ENCODE measurements at places on chromosomes 6 and 20.
A peak's percentile ranks its signal among the peaks of the same experiment; 100 is the strongest.

GRCh38 chr20:32125506-32125905, 16.0 kb downstream of the TM9SF4 start:
- no peak for DNase-seq

- DNase-seq: peak; percentile 82
Measured at GRCh38 chr6:42104095-42104803, 38.2 kb downstream of the C6orf132 start.

- DNase-seq: no peak
Measured at GRCh38 chr6:73455865-73456629, 4.0 kb upstream of the CGAS start.

DNA sequence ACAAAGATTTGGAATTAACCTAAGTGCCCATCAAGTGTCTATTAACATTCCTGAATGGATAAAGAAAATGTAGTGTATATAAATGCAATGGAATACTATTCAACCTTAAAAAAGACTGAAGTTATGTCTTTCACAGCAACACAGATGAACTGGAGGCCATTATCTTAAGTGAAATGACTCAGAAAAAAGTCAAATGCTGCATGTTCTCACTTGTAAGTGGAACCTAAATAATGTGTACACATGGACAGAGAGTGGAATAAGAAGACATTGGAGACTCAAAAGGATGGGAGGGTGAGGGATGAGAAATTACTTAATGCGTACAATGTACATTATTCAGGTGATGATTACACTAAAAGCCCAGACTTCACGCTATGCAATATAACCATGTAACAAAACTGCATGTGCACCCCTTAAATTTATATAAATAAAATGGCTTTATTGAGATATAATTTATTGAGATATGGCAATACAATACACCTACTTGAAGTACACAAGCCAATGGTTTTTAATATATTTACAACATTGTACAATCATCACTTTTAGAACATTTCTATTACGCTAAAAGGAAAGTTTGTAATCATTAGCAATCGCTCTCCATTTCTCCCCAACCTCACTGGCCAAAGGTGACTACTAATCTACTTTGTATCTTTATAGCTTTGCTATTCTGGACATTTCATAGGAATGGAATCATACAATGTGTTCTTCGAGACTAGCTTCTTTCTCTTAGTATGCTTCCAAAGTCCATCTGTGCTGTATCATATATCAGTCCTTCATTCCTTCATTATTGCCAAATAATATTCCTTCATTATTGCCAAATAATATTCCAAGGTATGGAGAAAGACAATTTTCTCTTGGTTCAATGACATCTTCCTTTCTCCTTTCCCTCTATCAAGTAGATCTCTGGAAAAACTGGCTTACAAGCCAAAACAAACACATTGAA, 5.8 kb downstream of the STX7 start:
- no peak for DNase-seq

DNA sequence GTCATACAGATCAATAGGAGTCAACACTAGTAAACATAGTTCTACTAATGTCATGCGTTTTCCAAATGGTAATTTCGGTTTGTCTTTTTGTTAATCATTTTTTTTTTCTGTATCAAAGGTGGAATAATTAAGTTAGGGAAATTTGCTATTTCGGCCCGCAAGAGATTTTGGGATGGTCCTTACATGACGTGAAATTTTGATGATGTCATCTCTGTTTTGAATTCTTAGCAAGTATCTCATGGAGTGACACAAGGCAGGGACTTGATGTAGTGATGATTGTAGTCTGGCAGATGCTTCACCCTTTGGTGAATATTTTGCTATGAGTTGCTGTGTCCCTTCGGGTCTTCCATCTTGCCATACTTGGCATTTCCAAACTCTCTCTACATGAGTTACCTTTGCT, 608.0 kb downstream of the BCKDHB start:
- no peak for DNase-seq

DNA sequence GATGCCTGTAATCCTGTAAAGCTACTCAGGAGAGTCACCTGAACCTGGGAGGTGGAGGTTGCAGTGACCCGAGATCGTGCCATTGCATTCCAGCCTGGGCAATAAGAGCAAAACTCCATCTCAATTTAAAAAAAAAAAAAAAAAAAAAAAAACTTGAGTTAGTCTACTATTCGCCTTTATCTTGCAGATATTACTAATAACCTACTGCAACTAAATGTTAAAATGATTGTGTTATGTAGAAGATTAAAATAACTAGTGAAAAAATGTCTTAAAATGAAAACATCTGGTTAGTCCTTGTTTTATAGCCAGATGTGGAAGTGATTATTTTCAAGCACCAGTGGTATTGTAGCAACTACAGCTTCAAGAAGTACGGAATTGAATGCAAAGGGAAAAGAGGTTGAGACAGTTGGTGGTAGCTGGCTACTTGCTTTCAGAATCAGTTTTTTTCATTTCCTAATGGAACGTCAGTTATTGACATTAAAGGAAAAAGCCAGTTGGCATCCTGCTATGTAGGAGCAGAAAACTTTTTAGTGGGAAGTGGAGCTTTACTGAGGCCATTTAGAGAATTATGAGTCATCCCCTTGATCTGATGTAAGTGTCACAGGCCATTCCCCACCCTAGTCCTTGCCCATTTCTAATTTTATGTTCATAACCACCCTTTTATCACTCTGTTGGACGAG, 43.8 kb upstream of the DYNLRB1 start:
- no peak for DNase-seq

GRCh38 chr6:168858926-168859325, 394.7 kb downstream of the THBS2 start:
- DNase-seq: no peak

DNA sequence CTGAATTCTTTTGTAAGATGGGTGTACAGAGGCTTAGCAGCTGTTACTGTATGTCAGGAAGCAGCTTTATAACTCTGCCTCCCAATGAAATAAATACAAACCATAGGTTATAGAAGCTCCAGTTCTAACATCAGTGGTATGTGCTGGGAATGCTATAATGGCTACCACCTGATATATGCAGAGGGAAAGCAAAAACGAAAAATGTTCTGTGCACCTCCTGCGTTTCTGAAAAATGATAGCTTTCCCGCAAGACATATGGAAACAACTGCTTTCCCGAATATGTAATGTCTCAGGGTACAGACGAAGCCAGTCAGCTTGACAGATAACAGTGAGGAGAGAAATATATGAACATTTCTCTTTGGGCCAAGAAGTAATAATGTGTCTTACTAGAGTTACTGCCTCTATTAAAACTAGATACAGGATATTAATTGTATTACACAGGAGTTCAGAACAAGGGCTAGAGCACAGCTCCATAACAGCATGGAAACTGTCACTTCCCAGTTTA, 517.0 kb upstream of the NRSN1 start:
- DNase-seq: no peak

GRCh38 chr6:130730600-130730999, 96.6 kb upstream of the SMLR1 start:
- no peak for DNase-seq

DNA sequence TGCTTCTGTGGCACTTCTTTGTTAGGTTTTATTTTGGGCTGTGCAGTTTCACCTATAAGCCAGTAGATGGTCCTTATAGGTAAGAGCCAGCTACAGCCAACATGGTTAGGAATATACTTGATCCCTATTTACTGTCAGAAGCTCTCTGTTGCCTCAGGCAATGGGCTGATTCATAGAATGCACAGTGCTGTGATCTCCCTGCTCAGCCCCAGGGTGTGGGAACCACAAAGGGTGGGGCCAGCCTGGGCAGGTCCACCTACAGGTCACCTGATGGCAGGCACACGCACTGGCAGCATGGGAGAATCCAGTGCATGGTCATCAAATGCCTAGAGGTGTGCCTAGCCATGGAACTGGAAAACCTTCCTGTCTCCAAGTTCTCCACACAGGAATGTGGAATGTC, 191.9 kb downstream of the MOXD1 start:
- no peak for DNase-seq

DNA sequence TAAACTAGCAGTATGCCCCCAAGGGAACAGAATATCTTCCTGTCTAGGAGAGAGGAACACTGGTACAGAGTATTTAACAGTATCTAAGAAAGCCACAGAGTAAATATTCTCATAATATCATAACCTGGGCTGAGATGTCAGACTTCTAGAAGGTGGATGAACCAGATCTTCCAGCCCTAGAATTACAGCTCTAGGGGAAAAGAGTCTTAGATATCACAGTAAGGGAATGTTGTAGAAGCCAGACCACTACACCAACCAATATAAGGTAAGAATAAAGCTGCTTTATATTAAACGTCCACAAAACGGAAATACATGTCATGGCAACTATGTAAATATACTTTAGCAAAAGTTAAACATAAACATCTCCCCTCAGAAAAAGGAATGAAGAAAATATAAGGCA, 12.4 kb downstream of the SERINC1 start:
- no peak for DNase-seq

DNA sequence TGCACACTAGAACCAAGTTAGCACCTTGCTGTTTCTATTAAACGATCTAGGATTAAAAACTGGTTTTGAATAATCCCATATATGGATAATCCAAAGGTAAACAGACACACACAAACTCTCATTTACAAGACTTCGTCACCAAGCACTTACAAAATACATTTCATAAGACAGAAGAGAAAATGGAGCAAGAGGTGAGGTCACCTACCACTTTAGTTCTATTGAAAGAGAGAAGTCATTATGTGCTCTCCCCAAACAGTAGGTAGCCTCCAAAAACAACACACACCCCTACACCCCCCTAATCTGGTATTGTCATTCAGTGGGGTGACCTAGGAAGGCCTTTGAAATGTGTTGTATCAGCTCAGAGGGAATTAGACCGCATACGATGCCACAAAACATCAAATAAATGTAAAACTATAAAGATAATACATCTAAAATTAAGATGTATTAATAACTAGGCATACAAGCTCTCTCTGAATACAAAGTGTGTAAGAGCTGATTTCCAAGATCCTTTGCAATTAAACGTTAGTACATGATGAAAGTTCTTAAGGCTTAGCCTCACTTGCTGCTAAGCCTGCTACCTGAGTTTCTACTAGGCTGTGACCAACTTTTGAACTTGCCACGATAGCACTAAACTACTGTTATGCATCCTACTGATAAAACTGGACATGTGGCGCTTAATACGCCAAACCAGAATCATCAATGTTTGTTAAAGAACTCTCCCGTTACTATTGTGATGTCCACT, 1.6 kb downstream of the SRPK1 start:
- DNase-seq: peak; percentile 6

DNA sequence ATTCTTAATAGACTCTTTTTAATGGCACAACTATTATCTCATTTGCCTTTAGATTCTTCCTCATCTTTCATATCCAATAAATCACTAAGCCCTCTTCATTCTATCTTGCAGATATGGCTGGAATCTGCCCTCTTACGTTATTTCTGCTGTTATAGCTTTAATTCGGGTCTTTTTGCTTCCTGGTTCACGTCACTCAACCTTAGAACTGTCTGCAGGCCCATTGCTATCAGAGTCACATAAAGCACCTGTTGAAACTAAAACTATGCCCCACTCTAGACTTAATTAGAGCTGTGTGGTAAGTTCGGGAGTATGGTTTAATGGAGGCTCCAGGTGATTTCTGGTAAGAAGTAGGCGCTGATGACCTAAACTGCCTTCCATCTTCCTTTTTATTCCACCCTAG, 988 bp downstream of the QRSL1 start:
- DNase-seq: no peak

Measured in CD4-positive, alpha-beta T cell treated with Interleukin-6 for 4 hours (primary cell).